ENCODE measurements at places on chromosomes 4 and X. TPM values are rescaled to one million over a fixed set of nuclear protein-coding genes. Genes with fewer than 3 reads are reported as not detected.

The CENPVL2 gene
- not detected for total RNA-seq

- DNase-seq: no peak
Measured at GRCh38 chr4:120839334-120839973, 83.1 kb downstream of the PRDM5 start.

- DNase-seq: no peak
Measured at GRCh38 chrX:69028006-69028760, 137.1 kb downstream of the PJA1 start.

- DNase-seq: peak; percentile 86
Measured at GRCh38 chr4:99447079-99447478, 11.9 kb upstream of the ADH7 start.

DNA sequence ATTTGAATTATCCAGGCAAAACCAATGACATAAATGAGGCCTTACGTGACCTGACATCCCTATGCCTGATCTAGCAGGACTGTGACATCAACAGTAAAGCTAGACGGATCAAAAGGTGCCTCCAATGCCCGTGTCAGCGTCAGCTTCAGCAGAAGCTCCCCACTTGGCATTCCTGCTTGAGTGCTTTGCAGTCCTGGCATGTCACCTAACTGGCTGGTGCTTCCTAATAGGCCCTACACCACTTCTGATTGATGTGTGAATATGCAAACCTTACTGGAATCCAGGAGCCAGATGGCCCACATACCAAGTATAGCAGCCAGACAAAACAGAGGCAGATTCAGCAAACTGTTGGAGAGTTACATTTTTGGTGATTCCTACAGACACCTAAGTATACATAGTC is 224.2 kb downstream of the DMD start:
- DNase-seq: no peak

DNA sequence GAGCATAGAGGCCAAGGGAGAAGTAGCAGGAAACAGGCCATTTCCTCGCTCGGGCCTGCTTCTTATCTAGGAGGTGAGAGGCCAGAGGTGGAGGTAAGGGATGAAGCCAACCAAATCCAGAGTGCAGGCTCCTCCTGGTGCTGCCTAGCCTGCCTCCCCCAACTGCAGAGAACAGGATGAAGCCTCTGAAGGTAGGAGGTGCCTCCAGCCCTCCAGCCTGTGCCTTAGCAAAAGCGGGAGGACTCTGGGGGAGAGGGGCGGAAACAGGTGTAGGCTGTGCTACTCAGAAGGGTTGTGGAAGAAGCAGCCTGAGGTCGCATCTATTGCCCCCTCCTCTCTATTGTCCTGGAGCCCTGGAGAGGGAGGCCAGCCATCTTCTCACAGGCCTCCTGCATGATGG is 2.9 kb upstream of the MTM1 start:
- DNase-seq: no peak

- DNase-seq: no peak
Measured at GRCh38 chrX:39640866-39641265, 456.9 kb downstream of the BCOR start.

DNA sequence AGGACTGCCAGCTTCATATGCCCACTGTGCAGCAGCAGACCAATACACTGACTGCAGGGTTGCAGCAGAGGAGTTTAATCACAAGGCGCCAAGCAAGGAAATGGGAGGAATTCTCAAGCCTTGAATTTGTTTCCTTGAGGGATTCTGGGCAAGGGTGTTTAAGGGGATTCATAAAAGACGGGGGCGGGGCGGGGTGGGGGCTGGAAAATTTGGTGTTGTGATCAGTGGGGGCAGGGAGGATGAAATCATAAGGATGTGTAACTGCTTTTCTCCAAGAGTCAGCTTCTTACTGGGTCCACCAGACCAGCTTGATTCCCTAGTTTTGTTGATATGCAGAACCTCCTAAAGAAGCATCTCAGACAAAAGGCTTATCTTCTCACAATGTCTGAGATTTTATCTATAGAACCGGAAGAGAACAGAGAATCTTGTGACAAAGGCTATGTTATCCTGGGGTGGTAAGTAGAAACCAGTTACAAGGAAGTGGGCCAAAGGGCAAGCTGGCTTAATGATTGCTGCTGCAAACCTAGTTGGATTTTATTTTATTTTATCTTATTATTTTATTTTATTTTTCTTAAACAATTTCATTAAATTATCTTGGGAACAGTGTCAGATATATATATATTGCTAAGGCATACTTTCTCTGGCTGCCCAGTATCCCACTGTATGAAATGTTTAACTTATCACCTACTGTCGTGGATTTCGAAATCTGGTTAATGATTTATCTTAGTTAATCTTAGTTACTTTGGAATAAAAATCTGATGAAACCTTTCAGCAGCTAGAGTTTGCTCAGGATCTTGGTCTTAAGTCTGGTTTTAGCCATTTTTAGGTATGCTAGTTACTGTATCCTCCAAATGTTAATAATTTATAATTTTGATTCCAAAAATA is 276.4 kb downstream of the RPA4 start:
- DNase-seq: no peak

- DNase-seq: no peak
Measured at GRCh38 chr4:139493176-139493575, 39.3 kb downstream of the RAB33B start.

DNA sequence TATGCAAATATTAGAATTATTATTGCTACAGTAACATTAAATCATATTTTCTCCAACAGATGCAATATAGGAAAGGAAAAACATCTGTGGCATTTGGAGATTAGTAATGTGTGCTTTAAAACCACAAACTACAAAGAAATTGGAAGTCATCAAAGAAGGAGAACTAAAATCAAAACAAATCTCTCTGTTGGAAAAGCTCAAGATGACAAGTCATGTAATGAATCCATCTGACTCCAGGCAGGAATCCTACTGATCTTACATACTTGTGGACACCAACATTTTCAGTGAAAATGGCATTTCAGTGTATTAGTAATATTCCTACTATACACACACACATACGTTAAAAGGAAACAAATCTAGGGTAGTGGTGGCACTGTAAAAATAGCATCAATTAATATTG is 98.2 kb downstream of the SLC39A8 start:
- no peak for DNase-seq

- peak; percentile 67 for DNase-seq
Measured at GRCh38 chr4:4969298-4969697, 50.0 kb downstream of the CYTL1 start.

The ZDHHC9 gene
- 48.7 TPM for total RNA-seq

The MAGEA6 gene
- not detected for total RNA-seq

DNA sequence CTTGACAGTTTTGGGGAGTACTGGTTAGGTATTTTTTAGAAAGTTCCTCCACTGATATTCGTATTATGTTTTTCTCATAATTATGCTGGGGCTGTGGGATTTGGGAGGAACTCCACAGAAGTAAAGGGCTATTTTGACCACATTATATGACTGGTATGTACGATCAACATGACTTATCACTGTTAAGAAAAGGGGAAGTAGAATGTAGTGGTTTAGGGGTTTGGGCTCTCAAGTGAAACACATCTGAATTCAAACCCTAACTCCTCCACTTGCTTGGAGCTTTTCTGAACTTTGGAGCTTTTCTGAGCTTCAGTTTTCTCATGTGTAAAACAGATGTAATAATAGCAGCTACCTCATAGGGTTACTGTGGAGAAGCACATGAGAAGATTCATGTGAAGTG is 96.4 kb upstream of the C1GALT1C1 start:
- DNase-seq: no peak

DNA sequence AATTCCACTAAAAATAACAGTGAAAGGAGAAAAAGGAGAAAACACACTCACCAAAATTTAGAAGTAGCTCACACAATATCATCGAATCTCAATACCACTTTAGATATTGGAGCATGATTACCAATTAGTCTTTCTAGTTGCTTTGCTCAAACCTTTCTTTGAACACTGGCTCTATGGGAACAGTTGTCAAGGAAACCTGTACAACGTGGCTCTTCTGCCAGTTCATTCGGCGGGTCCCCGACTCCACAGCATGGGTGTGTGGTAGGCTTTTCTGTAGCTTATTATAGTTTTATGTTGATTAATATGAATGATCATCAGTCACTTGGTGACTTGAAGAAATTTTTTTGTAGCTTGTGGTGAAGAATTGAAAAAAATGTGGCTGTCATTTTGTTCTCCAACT is 50.2 kb upstream of the TMEM150C start:
- no peak for DNase-seq

The CSTF2 gene
- total RNA-seq: 60.9 TPM

DNA sequence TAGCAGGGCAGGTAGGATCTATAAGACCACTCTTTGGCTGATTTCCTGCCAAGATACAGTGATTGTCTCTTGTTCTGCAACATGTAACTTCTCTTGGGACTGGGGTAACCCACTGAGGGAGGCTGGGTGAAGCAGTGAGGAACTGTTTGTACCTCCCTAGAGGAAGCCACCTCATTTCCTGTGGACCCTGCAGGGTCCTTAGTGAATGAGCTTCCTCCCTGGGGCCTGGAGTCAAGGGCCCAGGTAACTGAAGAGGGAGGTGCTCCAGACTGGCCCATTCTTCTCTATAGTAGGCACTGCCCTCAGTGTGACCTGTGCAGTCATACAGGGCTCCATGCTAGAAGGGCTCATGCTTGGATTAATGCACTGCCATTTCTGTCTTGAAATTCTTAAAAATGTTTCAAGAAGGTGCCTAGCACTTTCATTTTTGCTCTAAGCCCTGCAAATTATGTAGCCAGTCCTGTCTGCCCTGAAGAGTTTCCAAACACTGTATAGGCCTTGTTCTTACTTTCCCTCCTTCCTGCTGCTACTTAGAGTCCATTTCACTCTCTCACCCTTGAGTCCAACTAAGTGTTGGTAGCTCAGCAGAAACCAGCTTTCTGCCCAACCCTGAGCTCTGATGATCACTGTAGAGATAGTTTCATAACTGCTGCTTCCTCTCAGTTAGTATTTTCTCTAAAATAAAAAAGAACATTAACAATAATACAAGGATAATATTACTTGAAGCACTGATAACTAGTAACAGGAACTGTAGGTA is 8.5 kb upstream of the GRIA3 start:
- DNase-seq: no peak

The NEUROG2 gene
- total RNA-seq: not detected

DNA sequence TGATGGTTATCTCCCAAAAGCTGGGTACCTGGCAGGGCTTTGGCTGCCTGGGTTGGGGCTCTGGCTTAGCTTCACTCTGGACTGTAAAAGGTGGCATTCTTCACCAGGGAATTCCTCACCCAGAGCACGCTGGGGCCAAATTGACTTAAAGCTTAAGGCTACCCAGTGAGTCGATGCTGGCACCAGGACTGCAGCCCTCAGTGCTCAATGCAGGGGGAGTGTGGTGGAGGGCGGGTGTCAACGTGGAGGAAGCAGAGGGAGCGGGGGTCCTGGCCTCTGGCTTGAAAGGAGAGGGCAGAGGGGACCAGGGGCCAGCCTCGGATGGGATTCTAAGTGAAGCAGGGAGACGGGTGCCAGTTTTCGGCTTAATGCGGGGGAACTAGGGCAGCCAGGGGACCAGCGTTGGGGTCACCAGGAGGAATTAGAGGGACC is 446 bp upstream of the FAM50A start:
- no peak for DNase-seq

DNA sequence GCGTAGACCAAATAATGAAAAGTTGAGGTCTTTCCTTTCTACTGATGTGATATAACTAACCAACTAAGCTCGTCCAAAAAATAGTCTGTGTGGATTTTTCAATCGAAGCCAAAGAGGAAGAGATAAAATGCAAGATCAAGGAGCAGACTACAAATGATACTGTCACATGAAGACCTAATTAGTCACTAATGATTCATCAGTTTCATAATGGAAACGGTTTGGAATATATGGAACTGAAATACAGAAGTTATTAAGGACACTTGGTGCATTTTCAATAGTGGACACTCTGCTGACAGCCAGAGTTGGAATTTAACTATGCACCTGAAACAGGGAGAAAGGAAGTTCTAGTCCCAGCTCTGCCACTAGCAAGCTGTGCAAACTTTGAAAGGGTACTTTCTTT is 119.8 kb downstream of the GUCY2F start:
- no peak for DNase-seq

DNA sequence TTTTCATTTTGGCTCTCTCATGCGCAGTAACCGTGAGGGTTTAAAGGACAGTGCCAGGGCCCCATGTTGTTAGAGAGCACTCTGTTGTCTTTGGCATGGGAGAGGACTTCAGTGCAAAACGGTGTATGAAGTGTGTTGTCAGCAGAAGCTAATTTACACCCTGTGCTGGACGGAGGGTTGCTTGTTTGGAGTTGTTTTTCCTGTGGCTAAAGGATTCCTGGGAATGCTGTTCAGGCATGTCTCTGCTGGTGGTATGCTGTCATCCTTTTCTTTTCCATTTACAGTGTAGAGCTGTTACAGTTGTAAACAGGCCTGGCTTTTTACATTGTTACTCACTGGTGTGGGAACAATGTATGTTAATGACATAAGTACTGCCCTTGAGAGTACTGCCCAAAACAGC is 206.3 kb downstream of the CBR4 start:
- no peak for DNase-seq

- DNase-seq: peak; percentile 12
Measured at GRCh38 chrX:8748855-8749254, 16.9 kb upstream of the ANOS1 start.

The VAMP7 gene
- 78.3 TPM for total RNA-seq

- peak; percentile 33 for DNase-seq
Measured at GRCh38 chr4:119113033-119113655, 22.5 kb upstream of the MYOZ2 start.

- DNase-seq: no peak
Measured at GRCh38 chrX:47093860-47094259, 15.6 kb downstream of the RGN start.

The GAGE1 gene
- total RNA-seq: not detected

DNA sequence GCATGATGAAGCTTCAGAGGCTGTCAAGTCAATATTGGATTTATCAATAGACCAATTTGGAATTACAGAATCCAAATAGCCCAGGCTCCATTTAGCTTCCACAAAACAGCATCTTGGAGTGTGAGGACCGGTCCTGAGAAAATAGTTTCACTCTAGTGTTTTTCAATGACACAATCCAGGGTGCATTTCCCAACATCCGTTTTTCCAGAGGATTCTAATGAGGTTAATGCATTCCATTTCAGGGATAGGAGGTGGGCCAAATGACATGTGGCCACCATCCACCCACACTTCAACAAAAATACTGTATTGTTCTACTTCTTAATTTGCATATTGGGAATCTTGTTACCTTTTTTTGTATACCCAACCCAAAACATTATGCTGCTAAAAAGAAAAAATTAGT is 229.8 kb upstream of the LDB2 start:
- DNase-seq: no peak

DNA sequence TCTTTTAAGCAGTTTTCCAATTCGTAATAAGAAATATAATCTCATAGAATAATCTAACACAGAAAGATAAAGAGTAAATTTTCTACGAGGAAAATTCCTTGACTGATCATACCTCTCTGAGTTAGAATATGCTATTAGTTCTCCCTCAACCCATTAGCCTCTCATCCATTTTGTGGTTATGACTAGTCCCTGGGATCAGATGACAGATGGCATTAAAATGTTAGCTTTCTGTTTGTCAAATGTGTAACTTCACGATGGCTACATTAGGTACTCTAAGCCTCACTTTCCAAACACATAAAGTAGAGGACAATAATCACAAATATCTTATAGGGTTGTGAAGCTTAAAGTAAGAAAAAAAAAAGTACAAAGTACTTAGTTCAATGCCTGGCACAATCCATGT is 112.2 kb downstream of the ZAR1 start:
- DNase-seq: no peak

GRCh38 chrX:122596998-122597397 is 587.1 kb upstream of the GRIA3 start:
- no peak for DNase-seq

Data from NCI-H460 (cell line).